Thoracic aorta (tissue), 2 donors: ENCODE measurements at places on chromosomes 7 and 10. TPM values are rescaled to one million over a fixed set of nuclear protein-coding genes. Genes with fewer than 3 reads are reported as not detected.
A peak's percentile ranks its signal among the peaks of the same experiment; 100 is the strongest.

Gene IFIT1B
- not detected for total RNA-seq

DNA sequence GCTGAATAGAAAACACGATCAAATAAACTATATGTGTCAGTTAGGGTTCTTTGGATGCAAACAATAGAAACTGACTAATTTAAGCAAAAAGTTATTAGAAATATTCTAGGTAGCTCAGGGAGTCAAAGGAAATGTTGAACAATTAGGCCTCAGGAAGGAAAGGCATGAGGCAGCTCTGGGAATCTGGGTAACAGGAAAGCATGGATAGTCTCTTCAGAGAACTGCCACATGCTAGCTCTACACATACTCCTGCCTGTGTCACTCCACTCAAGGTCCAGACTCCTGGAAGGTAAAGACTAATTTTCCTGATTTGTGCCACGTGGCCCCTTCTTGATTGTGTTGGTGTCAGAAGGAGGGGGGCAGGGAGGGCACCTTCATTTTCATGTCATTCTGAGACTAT lies 23.8 kb upstream of the PTTG1IP2 start:
- no peak for DNase-seq

Gene HTR5A
- total RNA-seq, result not detected

GRCh38 chr10:49143249-49143648 lies 9.4 kb upstream of the FAM170B start:
- DNase-seq, result no peak

Gene TLX1
- total RNA-seq, result not detected

GRCh38 chr10:59678884-59679301 lies 30.8 kb downstream of the SLC16A9 start:
- DNase-seq, result no peak

DNA sequence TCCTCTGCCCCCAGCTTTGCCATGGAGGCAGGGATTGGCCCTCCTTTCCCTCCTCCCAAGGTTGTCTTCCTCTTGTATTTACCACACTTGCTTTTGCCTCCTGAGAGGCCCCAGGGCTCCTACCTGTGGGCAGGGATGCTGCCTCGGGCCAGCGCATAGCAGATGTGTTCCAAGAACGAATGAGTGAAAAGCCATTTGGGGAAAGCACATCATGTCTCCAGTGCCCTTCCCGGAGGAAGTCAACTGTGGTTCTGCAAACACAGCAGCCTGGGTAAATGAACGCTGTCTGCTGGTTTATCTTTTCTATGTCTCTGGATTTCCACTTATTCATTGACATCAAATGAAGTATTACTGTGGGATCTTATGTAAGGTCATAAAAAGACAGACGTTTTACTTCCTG lies 161.7 kb downstream of the FANK1 start:
- no peak for DNase-seq

Gene UCMA
- not detected for total RNA-seq

GRCh38 chr7:55534916-55535590 lies 37.2 kb downstream of the VOPP1 start:
- no peak for DNase-seq

- no peak for DNase-seq
Observed at GRCh38 chr7:157625973-157626742, 289.4 kb downstream of the DNAJB6 start.

Gene RGR
- not detected for total RNA-seq

Gene GCK
- total RNA-seq, result 1.6 TPM

Gene GPER1
- 3.9 TPM for total RNA-seq

Gene MRPS33
- 13.9 TPM for total RNA-seq

- no peak for DNase-seq
Observed at GRCh38 chr7:70925411-70926115, 206.4 kb upstream of the GALNT17 start.

GRCh38 chr10:70461397-70462348 lies 16.9 kb upstream of the PALD1 start:
- DNase-seq, result no peak

GRCh38 chr7:94697035-94697974 lies 41.4 kb upstream of the SGCE start:
- DNase-seq, result peak; percentile 14
